ENCODE measurements at places on chromosomes 4 and X.
A peak's percentile ranks its signal among the peaks of the same experiment; 100 is the strongest.

DNA sequence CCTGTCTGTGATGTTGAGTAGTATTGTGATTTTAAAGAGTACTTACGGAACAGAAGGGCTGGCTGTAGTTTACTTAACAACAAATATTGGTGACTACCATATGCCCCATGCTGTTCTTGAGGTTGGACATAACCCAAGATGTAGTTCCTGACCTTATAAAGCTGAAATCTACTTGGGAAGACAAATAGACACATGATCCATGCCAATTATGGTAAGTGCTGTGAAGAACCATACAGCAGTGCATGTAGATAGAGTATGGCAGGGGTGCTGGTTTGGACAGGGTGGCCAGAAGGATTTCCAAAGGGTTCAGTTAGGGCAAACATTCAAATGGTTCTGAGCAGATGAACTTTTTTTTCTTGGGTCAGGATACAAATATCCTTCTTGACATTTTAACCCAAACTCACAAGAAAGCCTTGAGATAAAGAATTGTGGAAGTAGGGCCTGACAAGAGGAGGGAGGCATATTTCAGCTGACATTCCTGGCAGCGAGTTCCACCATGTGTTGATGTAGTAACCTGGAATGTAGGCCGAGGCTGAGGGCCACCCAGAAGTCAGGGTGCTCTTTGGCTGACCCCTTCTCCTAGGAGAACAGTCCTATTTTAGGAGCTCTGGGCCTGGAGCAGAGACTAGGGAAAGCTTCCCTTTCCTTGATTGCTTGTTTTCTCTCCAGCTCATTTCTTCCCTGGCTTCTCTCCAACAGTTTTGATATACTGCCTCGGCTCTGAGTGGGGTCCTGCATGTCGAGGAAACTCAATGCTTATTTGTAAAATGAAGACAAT is 74.2 kb downstream of the FREM3 start:
- DNase-seq, result no peak

GRCh38 chr4:5750946-5751665 is 40.1 kb downstream of the EVC start:
- peak; percentile 23 for DNase-seq

DNA sequence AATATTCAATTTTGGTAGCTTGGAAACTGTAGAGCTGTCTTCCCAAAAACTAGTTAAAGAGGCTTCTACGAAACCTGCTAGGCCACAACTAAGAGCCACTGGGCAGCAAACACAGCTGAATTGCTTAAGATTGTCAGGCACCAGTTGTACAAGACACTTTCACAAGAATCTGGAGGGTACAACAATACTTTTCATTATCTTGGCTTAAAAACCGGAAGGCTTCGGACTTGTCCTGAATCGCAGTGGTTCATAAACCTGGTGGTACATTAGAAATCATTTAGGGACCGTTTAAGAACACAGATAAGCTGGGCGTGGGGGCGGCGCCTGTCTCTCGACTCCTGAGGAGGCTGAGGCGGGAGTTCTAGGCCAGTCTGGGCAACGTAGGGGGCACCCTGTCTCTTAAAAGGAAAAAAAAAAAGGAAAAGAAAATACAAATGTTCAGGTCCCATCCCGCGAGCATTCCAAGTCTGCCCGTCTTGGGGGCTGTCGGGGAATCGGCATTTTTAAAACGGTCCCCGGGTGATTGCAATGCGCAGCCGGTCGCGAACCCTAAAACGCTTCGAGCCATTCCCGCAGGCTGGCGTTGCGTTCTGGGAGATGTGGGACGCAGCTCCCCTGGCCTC is 763 bp downstream of the PYURF start:
- DNase-seq, result no peak

DNA sequence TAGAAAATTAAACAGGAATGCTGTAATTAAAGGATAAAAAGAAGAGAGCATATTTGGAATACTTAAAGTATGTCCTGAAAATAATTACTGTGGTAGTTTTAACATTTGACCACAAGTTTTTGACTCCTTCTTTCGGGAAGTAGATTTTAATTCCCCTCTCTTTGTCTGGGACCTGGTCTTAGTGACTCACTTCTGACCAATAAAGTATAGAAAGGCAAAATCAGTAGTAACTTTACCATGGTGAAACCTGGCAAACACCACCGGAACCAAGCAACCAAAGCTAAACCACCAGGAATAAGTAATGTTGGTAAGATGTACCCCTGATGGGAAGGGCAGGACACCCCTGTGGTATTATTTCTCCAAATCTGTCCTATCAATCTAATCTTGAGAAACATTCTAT is 314.8 kb downstream of the PDHA2 start:
- no peak for DNase-seq

GRCh38 chrX:7709845-7710244 is 133.1 kb upstream of the VCX start:
- no peak for DNase-seq

- no peak for DNase-seq
Measured at GRCh38 chr4:8461616-8462015, 21.0 kb downstream of the TRMT44 start.

DNA sequence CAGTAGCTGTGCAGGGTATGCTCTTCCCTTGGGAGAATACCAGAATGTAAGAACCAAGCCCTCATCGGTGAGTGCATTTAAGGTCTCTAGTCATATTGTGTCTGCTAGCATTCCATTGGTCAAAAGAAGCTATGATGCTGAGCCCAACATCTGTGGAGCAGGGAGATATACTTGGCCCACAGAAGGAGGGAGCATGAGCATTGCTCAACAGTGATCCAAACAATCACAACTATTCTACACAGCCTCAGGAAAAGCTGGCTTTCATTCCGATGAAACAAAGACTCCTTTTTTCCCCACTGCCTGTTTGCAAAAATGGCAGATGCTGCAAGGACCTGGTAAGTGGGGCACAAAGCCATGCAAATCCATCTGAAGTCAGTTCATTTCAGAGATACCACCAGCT is 80.6 kb upstream of the DHX15 start:
- no peak for DNase-seq

- peak; percentile 10 for DNase-seq
Measured at GRCh38 chrX:111447298-111447697, 35.3 kb upstream of the DCX start.

DNA sequence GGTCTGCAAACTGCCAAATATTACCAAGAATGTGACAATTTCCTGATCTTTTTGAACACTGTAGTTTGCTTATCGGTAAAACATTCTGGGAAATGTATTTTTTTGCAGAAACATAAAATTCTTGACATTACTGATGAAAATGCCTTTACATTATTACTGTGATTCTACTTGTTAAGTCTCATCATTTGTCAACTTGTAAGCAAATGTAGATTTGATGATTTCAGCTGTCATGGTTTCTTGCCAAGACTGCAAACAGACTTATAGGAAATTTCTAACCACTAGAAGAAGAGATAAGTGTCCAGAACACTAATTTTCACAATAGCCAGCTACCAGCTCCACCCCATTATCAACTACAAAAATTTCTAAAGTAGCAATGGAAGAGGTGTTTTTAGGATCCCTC is 560.4 kb downstream of the STPG2 start:
- no peak for DNase-seq

- no peak for DNase-seq
Measured at GRCh38 chrX:47181301-47181700, 12.3 kb upstream of the UBA1 start.

GRCh38 chr4:153001626-153002025 is 65.5 kb downstream of the FHDC1 start:
- DNase-seq, result no peak

GRCh38 chr4:95044324-95044837 is 286.6 kb downstream of the BMPR1B start:
- DNase-seq, result no peak

- DNase-seq, result no peak
Measured at GRCh38 chrX:53290441-53291041, 9.2 kb upstream of the IQSEC2 start.

- no peak for DNase-seq
Measured at GRCh38 chrX:66717926-66718325, 79.0 kb upstream of the EDA2R start.

- no peak for DNase-seq
Measured at GRCh38 chrX:6163721-6164120, 64.9 kb downstream of the NLGN4X start.

DNA sequence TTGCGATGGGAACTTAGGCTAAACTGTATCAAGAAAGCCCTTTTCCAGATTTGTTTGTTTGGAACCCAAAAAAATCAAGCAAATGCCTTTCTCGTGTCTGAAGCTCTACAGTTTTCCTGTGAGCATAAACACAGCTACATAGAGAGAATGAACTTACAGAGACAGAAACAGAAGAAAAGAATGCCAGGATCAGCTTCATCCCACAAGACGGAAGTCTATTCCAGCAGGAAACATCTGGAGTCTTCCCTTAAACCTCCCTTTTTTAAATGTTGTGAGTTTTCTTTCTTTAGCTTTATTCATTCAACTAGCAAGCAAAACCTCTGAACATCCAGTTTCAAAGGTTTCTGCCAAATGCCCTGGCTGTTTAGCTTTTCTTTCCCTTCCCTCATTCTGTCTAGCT is 32.6 kb upstream of the ZFP42 start:
- DNase-seq, result no peak

DNA sequence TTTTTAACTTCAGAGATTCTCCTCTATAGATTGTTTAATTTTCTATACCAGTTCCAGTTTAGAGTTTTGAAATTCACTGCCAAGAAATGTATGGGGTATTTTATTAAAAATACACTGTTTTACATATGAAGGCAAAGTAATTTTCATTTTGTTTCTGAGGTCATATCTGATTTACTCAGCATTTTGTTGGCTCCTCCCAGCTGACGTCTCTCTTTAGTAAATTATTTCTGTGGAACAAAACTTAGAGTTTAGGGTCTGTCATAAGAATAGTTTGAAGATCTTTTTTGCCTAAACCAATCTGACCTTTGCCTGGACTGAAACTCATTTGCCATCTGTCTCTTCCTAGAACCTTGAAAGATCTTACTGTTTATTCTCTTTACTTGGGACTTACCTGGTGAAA is 16.9 kb downstream of the FNIP2 start:
- no peak for DNase-seq

DNA sequence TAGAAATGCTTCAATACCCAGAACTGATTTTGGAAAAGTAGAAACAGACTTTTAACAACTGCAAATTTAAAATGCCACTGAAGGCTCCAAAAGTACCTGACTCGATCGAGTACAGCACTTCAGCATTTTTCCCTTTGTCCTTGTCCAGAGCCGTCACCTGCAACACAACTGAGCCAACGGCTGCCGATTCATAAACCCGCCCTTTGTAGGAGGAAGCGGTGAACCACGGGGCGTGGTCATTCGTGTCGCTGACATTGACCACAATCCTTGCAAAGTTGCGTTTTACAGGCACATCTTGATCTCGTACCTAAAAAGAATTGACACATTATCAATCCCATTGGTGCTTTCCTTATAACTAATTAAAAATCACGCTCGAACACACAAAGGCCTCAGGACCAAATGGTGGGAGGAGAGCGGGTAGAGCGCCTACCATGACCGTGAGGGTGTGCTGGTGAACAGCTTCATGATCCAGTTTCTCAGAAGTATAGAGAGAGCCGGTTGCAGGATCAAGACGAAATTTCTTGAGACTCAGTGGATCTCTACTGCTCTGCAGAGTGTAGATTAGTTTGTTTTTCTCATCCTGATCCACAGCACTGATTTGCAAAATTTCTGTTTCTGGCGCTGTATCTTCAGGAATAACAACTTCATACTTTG is 72.8 kb upstream of the MTNR1A start:
- DNase-seq, result no peak

DNA sequence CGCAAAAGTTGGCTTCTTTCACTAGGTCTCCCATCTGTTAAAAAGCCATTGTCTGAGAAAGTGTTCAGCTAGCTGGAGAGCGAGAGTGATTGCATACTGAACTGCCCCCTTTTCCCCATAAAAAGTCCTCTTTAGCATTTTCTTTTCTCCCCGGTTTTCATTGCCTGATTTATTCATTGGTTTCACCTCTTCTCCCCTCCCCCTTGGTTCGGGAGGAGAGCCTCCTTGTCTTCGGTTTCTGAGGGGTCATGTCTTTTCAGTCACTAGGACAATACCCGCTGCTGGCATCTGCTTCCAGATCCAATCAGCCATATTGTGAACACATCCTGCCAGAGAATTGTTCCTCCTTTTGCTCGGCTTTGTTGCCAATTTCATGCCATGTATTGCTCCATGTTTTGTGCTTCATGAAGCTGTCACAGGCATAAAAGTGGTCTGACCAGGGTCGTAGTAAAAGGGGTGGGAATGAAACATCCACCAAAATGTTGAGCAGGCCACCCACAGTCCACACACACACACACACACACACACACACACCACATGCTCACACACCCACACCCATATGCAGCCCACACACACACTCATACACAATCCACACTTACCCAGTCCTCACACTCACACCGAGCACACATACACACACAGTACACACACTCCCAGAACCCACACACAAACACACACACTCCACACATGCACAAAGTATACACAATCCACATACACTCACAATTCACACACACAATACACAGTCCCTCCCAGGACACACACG is 136.0 kb downstream of the NKX6-1 start:
- peak; percentile 4 for DNase-seq

DNA sequence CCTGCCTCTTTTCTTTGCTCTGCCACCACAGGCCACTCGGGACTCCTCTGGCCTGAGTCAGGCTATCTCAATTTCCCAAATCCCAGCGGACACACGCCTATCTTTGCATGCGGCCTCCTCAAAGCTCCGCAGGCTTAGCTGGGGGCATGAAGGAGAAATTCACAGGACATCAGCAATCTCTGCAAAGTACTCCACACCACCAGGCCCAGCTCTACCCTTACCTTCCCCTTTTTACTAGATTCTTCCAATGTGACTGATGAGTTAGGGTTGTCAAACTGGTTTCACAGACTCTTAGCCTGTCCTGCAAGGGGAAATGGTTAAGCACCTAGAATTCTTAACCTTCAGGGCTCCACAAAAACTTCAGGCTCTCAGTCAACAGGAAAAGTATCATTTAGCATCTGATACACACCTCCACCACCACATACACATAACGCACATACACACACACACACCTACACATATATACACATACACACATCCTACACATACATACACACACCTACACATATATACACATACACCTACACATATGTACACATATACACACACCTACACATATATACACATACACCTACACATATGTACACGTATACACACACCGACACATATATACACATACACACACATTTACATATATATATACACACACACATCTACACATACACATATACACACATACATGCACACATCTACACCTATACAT is 349.1 kb downstream of the ANK2 start:
- no peak for DNase-seq

- no peak for DNase-seq
Measured at GRCh38 chr4:53116954-53117353, 248.9 kb downstream of the SCFD2 start.

- DNase-seq, result no peak
Measured at GRCh38 chrX:50719614-50720013, 94.4 kb downstream of the SHROOM4 start.

GRCh38 chr4:181674315-181674875 is 568.8 kb upstream of the TENM3 start:
- DNase-seq, result no peak
